ENCODE measurements at places on chromosomes 6 and 20.

- no peak for DNase-seq
Measured at GRCh38 chr6:44575644-44576043, 188.1 kb downstream of the CDC5L start.

GRCh38 chr6:119443993-119444641 lies 94.6 kb upstream of the MAN1A1 start:
- no peak for DNase-seq

- peak; percentile 67 for DNase-seq
Measured at GRCh38 chr20:846894-847278, 13.4 kb downstream of the FAM110A start.

- DNase-seq: no peak
Measured at GRCh38 chr20:54643761-54644160, 168.4 kb downstream of the DOK5 start.

DNA sequence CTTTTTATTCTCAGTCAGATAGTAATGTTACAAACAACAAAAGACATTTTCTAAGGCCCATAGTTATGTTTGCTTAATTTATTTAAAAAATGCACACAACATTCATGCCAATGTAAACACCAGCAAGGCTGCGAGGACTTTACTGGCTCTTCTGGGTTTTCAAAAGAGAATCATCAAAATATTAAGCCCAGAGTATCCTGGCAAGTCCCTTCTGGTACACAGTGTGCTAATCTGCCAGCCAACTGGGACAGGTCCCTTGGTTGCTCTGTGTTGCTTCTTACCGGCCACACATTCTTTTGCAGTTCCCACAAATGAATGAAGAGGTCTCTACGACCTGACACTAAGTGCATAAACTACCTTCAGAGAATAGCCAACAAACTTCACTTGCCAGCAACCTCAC lies 42.6 kb upstream of the SPDEF start:
- DNase-seq: no peak

- DNase-seq: peak; percentile 73
Measured at GRCh38 chr20:35490736-35491181, 35.4 kb downstream of the CEP250 start.

DNA sequence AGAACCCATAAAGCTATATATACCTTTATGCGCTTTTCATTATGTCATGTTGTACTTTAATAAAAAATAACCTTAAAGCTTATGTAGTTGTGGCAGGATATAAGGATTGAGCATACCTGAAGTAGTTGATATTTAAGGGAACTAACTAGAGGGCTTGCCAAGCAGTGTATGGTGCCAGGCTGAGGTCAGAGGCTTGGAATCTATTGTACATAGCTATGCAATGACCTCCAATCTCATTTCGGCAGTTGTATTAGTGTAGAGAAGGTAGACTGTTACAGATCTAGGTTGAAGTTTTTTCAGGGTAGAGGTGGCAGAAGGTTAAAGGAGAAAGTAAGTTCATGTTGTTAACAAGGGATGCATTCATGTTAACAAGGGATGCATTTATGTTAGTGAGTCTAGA lies 397.7 kb upstream of the HS3ST5 start:
- no peak for DNase-seq

Data from CD4-positive, alpha-beta T cell treated with Interleukin-21 for 1 hour (primary cell).